ENCODE measurements at places on chromosomes 2 and 18.

GRCh38 chr18:57715671-57716070 lies 87.4 kb downstream of the ATP8B1 start:
- no peak for DNase-seq

GRCh38 chr2:96532641-96533291 lies 3.8 kb upstream of the ARID5A start:
- no peak for DNase-seq

DNA sequence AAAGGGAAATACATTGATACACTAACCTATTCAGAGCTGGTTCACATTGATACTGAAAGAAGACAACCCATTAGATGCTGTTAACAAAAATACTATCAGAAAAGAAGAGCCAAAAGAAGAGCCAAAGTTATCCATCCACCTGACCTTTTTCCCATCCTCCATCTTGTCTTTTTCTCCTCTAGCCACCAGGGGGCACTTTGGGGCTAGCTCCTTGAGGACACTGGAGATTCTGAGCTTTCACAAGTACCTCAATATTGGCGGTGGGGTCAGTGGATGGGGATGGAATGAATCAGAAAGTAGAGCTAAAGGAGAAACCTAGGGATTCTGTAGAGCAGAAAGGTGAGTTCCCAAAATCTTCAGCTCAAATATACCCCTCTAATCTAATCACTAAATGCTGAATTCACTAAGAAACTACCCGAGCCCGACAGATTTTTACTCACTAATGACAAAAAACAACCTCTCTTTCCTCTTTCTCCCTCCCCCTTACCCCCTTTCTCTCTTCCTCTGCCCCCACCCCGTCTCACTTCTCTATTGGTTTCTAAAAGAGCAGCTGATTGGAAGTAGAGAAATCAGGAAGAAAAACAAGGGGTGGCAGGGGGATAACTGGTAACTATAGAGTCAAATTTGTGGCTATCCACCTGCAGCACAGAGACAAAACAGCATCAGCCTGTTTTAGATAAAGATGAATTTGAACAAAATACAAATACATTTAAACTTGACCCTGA lies 203.3 kb downstream of the TCF4 start:
- no peak for DNase-seq

DNA sequence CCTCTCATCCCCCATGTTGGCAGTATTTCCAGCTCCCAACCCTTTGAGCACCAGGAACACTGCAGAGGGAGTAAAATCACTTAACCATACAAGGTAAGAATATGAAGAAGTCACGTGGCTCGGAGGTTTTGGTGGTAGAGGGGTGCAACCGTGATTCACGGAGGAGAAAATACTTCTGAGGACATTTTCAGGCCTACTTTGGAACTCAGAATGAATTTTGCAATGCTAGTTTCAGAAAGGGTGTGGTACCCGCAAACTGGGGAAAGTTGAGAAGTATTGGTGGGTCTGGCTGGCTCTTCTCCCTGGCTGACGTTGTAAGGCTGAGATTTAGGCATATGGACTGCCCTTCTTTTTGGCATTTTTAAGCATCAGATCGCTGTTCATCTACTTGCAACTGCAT lies 442 bp downstream of the SERPINB5 start:
- DNase-seq, result no peak

- DNase-seq, result no peak
These were observed 407.5 kb upstream of the ZEB2 start for GRCh38 chr2:144927429-144927828.

GRCh38 chr18:64966667-64967066 lies 784.1 kb upstream of the CDH7 start:
- DNase-seq, result no peak

DNA sequence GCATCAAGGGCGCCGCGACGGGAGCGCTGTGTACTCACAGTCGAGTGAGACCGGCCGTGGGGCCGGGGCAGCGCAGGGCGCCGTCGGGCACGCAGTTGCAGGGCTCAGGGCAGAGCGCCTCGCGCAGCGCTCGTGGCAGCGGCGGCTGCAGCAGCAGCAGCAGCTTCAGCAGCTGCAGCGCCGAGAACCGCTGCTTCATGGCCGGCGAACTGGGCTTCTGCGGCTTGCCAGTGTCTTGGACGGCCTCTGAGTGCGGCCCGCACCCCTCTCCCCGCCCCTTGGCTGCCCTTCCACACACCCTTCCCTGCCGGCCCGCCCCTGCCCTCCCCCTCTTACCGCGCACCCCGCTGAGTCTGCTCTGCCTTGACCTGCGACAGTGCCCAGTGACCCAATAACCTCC lies at the start of gene LHCGR:
TSS of gene LHCGR (minus strand) at position 252 of the 400 bp plus-strand sequence. CDS start at position 199, 53 bp downstream.
- DNase-seq, result no peak

- no peak for DNase-seq
These were observed 42.4 kb upstream of the MTIF2 start for GRCh38 chr2:55311444-55311870.

DNA sequence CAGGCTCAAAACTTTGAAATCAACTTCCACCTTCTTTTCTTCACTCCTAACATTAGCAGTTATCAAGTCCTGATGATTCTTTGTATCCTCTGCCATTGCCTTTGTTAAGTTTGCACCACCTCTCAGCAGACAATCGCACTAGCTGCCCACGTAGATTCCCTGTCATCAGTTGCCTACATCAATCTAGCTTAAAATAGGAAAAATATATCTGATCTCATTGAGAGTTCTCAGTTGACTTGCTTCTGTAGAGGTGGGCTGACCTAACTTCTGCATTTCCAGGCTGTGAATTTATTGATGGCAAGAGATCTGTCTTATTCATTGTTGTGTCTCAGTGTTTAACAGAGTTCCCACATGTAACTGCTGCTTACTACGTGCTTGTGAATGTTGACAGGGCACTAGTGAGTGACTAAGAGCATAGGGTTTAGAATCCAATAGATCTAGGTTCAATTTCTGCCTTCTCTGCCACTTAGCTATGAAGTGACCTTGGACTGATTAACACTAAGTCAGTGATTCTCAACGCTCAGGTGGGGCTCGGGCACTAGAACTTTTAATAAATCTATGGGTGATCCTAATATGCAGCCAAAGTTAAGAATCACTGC lies 3.7 kb upstream of the INSIG2 start:
- DNase-seq, result no peak

GRCh38 chr2:234438305-234438977 lies 58.4 kb downstream of the ARL4C start:
- no peak for DNase-seq

GRCh38 chr2:24076849-24077534 lies 866 bp upstream of the SF3B6 start:
- DNase-seq, result no peak

DNA sequence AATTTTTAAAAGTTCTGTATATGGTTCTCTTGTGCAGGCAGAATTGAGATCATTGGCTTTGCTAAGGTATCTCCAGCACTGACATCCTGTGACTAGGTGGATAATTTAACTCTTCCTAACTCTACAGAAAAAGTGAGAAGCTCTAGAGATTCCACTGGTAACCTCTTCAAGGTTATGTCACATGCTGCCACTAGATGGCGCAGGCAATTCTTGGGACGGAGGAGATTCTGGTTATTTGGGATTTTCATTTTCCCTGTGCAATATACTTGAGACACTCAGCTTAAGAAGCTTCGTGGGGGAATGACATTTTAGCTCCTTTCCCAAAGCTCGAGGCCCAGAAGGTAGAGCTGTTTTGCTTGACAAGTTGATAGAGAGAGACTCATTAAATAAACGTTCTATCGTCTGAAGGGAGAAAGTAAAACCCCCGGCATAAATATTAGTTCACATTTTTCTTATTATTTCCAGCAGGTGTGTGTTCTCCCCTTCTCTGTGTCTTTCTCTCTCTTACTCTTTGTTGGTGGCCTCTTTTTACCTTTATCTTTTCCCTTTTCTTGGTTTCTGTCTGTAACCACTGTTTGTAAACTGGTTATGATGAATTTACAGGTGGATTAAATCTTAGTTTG lies 26.6 kb upstream of the LANCL1 start:
- no peak for DNase-seq

- no peak for DNase-seq
These were observed 52.6 kb downstream of the QPCT start for GRCh38 chr2:37396890-37397565.

GRCh38 chr2:218991674-218992168 lies 1.5 kb downstream of the CRYBA2 start:
- no peak for DNase-seq

DNA sequence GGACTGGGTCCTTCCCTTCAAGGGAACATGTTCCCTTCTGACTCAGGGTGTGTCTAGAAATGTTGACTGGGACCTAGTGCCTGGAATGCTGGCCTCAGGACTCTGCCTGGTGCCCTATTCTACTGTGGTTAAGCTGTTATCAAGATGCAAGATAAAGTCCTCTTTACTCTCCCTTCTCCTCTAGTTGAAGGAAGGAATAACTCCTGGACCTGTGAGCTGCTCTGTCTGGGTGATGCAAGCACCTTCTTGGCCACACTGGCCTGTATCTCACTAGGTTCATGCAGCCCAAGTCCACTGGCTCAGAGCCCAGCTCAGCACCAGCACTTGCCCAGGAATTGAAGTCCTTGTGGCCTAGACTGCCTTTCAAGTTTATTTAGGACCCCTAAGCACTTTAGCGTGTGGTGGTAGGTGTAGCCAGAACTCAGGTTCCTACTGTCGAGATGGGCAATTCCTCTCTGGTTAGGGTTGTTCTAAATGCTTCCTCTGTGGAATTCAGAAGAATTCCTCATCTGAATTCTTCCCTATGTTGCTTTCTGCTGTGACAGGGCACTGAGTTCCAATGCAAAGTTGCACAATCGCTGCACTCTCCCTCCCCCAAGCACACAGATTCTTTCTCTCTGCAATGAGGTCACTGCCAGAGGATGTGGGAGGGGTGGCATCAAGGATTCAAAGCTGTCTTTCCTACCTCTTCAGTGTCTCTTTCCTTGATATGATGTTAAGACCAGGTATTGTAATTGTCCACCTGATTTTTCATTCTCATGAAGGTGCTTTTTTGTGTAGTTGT lies 54.7 kb downstream of the VWC2L start:
- DNase-seq, result no peak

GRCh38 chr2:241126771-241127202 lies 22.5 kb downstream of the PASK start:
- no peak for DNase-seq

- no peak for DNase-seq
These were observed 440.9 kb downstream of the PTPRM start for GRCh38 chr18:8008033-8008432.

DNA sequence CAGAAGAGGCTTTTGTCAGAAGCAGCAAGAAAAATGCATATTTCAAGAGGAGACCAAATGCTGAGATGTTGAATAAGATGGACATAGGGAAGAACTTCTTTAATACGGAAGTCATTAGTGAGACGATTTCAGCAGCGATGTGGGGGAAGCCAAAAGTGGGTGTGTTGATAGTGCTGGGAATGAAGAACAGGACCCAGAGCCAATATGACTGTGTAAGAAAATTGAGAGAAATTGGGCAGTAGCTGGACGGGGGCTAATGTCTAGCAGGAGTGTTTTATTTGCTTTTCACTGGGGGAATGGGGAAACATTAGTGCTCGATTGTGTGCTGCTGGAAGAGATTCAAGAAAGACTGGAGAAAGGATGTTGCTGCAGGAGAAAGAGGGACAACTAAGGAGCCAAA lies 788.7 kb upstream of the KLHL29 start:
- DNase-seq, result no peak

GRCh38 chr18:43271593-43272432 lies 5.5 kb downstream of the SYT4 start:
- DNase-seq, result peak; percentile 3

GRCh38 chr2:239190361-239190760 lies 210.5 kb downstream of the HDAC4 start:
- DNase-seq, result no peak

DNA sequence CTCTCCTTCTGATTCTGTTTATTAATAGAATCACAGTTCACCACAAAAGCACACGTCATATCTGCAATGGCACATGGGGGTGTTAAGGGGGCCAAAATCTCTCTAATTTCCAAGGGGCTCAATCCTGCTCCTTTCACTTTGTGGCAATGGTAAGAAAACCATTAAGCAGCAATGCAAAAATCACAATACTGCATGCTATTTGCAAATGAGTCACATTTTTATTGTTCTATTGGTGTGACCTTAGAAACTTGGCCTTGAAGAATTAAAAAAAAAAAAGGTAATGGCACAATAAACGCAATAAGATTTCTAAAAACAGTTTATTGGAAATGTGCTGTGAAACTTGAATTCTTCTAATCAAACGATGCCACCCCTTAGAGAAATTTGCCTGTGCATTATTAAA lies 251.5 kb downstream of the ZNF521 start:
- no peak for DNase-seq

- DNase-seq, result no peak
These were observed 640 bp downstream of the ROCK2 start for GRCh38 chr2:11343650-11344341.

DNA sequence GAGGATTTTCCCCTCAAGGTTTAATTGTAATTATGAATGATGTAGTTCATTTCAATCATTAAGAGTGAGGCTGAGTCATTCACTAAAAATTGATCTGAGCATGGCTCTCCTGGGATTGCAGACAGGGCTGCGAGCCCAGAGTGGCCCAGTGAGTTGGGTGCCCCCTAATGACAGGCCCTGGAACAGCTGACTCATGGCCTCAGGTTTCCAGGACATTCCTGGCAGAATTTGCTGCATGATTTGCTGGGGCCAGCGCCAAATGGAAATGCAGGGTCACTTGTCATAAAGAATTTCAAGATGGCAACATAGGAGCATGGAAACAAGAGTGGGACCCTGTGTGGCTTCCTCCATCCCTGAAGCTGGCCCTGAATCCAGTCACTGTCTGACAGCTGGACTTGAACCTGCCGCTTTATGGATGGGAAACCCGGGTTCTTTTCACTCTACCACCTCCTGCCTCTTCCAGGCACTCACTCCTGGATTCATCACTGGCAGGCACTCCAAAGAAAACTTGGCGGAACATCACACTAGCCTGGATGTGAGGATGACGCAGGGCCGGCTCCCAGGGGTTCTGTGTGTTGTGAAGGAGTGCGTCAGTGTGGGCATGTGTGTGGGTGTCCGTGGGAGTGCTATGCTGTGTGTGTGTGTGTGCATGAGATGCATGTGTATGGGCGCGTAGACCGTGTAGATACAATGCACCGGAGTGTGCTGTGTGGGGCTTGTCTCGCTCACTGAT lies 15.2 kb downstream of the OTOF start:
- no peak for DNase-seq

- DNase-seq, result no peak
These were observed 797 bp downstream of the KLHL14 start for GRCh38 chr18:32771871-32772580.

GRCh38 chr2:74006459-74006858 lies 21.7 kb downstream of the TET3 start:
- no peak for DNase-seq

All from BJ (cell line).